ENCODE measurements at places on chromosomes 11 and 22.

- peak; percentile 28 for DNase-seq
Observed at GRCh38 chr11:93541884-93542810, 1.0 kb downstream of the SMCO4 start.

GRCh38 chr11:104165014-104165413 is 1.1 kb upstream of the PDGFD start:
- no peak for DNase-seq

DNA sequence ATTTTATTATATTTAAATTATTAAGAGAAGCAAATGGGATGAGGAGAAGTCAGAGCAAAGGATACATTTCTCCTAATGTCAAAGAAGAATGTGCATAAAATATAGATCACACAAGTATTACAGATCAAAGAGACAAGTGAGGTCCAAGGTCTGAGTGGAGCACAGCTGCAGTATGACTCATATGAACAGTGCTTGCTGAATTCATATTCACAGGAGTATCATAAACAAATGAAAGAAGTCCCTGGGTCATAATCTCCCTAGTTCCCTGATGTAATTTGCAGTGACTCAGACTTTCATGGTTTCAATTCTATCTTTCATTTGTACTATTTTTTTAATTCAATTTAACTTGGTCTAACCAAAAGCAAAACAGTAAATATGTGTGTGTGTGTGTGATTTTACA is 499.0 kb upstream of the CCDC179 start:
- no peak for DNase-seq

GRCh38 chr11:75326439-75326810 is 25.0 kb downstream of the ARRB1 start:
- no peak for DNase-seq

DNA sequence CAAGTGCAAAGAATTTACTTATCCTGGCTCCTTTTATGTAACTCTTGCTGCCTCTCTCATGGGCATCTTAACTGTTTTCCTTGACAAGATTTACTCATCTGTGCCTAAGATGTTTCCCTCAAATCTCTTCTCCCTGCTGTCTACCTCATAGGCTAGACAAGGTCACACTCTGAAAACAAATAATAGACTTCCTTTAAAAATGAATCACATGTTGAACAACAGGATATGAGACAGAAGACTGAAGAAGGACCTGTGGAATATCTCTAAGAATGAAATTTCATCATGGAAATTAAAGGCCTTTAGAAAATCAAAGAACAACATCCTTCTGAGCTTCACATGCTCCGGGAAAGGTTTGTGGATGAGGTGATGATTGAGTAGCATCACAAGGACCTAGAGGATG is 6.0 kb upstream of the SCGB2A2 start:
- no peak for DNase-seq

GRCh38 chr11:126917531-126918204 is 82.9 kb downstream of the KIRREL3 start:
- peak; percentile 49 for DNase-seq

DNA sequence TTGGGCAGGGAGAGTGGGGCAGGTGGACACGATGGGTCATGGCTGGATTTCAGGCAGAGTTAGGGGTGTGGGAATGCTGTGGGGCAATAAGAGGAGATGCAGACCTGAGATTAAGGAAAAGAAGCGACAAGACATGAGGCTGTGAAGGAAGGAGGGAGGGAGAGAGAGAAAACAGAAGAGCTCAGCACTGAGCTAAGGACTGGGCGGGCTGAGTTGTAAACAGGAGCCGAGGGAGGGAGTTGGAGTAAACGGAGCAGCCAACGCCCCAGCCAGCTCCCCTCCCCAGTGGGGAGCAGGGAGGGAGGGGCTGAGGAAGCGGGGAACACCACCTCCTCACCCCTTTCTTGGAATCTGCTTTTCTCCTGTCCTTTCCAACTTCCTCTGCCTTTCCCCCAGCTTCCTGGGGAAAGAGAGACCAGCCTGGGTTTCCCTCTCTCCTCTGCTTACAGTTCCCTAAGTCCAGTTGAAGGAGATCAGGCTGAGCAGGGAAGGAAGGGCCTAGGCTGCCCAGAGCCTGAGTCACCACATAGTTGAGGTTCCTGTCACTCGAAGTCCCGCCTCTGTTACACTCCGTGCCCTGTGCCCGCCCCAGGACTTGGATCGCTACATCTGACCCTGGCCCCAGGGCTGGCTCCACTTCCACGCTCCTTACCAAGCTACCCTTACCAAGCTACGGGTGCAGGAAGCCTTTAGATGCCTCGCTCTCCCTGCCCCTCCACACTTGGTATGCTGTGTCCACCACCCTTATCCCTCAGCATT is 6.7 kb upstream of the AHNAK start:
- DNase-seq = peak; percentile 86

DNA sequence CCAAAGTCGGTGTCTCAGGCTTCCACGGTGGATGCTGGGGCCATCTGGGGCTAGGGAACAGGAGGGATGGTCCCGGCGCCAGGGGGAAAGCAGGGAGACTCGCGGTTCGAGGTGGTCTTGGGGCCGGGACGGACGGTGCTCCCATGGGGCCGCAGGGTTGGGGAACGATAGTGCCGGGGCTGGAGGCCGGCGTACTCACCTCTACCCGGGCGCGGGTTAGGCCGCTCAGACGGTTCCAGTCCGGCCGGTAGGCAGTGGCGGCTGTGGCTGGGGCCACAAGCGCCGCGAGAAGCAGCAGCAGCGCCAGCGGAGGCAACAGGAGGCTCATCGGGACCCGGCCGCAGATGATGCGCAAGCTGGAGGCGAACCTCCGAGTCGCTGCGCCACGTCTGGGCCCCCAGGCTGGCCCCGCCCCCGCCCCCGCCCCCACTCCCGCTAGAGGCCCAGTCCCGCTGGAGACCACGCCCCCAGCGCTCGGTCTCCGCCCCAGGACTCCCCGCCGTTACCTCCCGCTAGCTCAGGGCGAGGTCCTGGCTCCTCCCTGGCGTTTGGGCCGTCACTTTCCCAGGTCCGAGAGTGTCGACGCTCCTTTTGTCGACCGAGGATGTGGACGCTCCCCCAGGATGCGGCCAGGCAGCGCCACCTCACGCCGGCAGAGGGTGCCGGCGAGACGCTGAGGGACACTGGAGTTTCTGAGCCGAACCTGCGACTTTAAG is at the start of gene SELENOM:
SELENOM (minus strand) TSS at position 391 of the 716 bp plus-strand sequence; CDS start at position 328, 63 bp downstream.
- peak; percentile 95 for DNase-seq

DNA sequence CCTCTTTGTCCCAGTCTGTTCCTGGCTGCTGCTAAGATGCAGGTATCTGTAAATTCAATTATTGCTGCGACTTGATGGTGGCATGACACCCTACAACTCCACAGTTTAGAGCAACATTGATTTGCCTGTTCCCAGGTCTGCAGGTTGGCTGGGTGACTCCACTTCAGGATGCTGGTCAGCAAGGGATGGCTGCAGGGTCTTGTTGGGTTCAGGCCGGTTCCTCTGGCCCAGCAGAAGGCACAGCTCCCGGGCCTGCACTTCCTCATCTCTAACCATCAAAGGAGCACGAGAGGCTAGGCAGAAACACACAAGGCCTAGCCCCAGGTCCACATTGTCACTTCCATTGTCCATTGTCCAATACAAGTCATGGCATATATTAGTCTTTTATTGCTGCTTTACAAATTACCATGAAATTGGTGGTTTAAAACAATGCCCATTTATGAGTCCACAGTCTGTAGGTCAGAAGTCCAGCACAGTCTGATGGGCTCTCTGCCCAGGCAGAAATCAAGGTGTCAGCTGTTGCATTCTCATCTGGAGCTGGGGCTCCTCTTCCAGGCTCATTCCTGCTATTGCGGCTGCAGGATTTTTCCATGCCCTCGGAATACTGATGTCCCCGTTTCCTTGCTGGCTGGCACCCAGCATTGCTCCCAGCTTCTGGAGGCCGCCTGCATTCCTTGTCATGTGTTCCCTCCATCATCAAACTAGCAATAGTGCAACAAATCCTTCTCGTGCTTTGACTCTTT is 96.6 kb upstream of the LMO1 start:
- no peak for DNase-seq

DNA sequence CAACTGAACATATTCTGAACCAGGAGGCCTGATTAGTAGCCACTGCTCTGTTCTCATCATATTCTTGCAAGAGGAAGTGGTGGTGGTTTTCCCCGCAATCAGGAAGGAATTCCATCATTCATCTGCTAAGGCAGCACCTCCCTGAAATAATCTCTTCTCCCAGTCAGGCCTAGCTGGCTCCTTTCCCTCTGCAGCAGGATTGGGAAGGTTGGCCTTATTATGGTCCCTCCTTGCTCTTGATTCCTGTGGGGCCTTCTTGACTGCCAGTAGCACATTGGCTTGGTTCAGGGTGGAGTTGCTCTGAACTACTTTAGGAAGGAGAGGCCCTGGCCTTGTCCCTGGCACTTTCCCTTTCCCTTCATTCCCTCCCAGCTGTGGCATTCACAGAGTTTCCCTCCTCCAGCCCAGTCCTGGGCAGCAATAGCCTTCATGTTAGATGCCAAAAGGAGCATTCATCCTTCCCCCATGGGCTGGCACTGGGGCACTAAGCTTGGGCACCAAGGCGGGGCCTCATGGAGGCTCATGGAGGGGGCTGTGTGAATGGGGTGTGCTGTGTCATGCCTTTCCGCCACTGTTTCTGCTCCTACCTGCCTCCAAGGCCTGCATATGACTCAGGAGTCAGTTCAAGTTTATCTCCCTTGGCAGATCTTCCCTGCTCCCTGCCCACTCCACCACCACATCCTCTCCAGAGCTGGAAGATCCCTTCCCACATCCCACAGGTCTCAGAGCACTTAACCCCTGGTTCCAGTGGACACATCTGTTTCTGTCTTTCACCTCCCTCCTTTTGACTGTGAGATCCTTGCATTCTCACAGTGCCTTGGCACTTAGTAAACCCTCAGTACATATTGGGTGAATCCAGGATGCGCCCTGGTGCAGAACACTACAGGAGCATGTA is 27.6 kb upstream of the CD44 start:
- DNase-seq = peak; percentile 53

- DNase-seq = no peak
Observed at GRCh38 chr22:42335839-42336378, 65.5 kb upstream of the TCF20 start.

GRCh38 chr22:19063581-19064353 is 58.4 kb downstream of the DGCR2 start:
- DNase-seq = no peak

- no peak for DNase-seq
Observed at GRCh38 chr22:36727927-36728488, 24.5 kb upstream of the CACNG2 start.

- DNase-seq = no peak
Observed at GRCh38 chr22:46747646-46748045, 9.6 kb upstream of the CERK start.

GRCh38 chr22:22060200-22061084 is 77.9 kb upstream of the TOP3B start:
- no peak for DNase-seq

DNA sequence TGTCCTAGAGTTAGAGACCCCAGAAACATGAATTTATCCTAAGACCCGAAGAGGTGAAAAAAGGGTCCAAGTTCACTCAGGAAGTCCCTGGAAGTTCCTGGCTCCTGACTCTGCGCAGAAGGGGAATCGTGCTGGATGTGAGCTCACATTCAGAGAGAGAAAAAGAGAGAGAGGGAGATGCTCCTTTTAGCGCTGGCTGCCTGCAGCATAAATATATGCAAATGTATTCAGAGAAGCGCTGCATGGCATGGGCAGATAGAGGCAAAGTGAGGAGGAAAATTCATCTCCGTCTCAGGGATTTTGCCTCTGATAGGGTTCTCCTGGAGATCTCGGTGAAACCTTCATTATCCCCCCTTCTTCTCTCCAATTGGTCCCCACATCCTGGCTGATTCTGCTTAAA is 517.2 kb downstream of the MN1 start:
- no peak for DNase-seq

GRCh38 chr22:43053176-43053575 is 36.0 kb downstream of the TTLL1 start:
- no peak for DNase-seq

- no peak for DNase-seq
Observed at GRCh38 chr11:60985501-60985900, 14.0 kb downstream of the CD6 start.

DNA sequence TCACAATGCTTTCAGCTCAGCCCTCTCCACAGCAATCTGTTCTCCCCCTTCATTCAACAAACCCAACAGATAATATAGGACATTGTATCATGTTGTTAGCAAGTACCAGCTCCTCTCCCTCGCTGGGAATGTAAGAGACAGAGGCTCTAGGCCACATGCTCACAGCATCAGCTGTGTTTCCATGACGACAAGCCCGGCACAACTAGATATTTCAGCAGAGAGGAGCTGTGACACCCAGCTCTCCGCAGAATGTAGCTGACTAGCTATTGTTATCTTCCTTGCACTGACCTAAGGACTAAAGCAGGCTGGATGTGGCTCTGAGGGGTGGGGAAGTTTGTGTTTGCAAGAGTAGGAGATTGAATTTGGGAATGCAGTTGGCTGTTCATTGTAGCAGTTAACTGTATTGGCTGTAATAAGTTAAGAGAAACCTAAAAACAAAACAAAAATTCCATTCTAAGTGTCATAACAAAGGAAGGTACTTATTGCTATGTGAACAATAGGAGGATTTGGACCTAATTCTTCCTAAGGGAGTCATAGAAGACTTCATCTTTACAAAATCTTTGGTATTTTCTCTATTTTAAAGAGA is 28.0 kb upstream of the RRAS2 start:
- no peak for DNase-seq

DNA sequence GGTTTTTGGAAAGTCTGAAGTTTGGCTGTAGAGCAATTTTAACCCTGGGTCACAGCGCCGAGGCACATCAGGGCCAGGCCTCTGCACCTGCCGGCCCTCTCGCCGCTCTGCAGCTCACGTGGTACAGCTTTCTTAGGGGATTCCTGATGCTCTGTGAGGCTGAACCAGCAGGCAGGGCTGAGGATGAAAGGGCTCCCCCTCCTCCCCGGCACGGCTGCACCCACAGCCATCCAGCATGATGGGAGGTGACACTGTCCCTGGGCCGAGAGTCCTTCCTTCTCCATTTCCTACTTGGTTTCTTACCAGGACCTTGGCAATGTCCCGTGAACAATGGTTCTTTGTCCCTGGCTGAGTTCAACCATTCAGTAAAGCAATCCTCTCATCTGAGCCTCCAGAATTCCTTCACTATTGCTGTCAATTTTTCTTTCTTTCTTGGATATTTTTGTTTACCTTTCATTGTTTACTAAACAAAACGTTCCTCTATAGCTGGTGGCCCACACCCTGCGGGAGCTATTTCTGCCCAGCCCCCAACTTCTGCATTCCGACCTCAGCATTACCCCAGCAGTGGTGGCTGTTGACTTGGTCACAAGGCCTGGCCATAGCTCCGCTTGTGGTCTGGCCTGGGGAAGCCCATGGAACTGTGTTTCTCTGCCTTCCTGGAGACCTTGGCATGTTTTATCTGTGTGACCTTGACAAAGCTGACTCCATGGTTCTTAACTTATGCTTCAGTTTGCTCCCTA is 172.8 kb upstream of the B3GAT1 start:
- DNase-seq = no peak
